Activated CD4-positive, alpha-beta T cell treated with anti-CD3 and anti-CD28 coated beads for 36 hours (primary cell): ENCODE measurements at places on chromosomes 2 and 18. TPM values are rescaled to one million over a fixed set of nuclear protein-coding genes. Genes with fewer than 3 reads are reported as not detected.

Gene RFX8
- 0.30 TPM for total RNA-seq

Gene FKBP1B
- 1.4 TPM for total RNA-seq

Gene SPP2
- total RNA-seq, result not detected

Gene CFAP65
- not detected for total RNA-seq

DNA sequence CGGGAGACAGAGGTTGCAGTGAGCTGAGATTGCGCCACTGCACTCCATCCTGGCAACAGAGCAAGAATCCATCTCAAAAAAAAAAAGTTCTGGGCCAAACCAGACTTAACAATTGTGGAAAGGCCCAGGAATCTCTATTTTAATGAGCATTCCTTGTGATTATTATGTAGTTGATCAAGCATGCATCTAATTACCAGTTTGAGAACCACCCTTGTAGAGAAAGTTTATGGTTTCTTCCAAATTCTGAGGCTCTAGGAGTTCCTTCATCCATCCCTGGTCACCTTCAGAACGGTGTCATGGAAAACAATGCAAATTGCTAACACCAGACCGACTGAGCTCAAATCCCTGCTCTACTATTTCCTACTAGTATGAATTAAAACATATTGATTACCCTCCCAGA, 246.3 kb upstream of the KLHL29 start:
- H3K4me3 ChIP-seq, result no peak overlapping the region
- no peaks in the 10 kb centered on the region for H3K36me3 ChIP-seq
- no peak for DNase-seq
- no peaks in the 10 kb centered on the region for H3K4me1 ChIP-seq

DNA sequence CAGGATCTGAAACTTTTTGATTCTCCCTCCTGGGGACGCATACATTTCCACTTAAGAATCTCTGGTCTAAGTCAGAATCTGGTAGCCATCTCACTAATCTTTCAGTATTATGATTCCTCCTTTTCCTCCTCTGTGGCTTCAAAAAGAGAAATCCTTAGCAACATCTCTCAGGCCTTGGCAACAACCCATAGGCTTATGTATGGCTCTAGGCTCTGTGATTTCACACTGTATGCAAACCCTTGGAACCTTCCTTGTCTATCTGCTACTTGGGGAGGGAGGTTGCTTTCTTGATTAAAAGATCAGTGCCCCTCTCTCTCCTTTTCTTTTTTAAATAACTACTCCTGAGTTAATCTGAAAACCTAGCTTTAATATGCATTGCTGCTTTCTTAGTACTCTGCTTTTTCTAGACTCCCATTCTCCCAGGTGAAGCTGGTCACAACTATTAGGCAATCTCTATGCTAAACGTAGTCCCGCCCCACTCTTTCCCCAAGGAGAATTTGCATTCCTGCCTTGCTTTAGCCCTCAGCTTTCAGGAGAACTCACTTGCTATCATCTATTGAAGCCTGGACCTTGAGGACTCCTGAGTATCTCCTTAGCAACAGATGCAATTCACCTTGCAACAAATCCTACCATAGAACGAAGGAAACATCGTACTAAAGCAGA, 72.2 kb upstream of the L3MBTL4 start:
- no peak for DNase-seq
- H3K36me3 ChIP-seq, result no peaks in the 10 kb centered on the region
- H3K4me3 ChIP-seq, result no peak overlapping the region
- no peaks in the 10 kb centered on the region for H3K27me3 ChIP-seq

Gene MYCN
- 0.18 TPM for total RNA-seq

- no peak for DNase-seq
- no peak overlapping the region for H3K27ac ChIP-seq
- H3K4me3 ChIP-seq, result no peak overlapping the region
- no peaks in the 10 kb centered on the region for H3K27me3 ChIP-seq
Observed at GRCh38 chr2:241675885-241676284, 10.7 kb downstream of the DTYMK start.

Gene FBXO41
- 29.5 TPM for total RNA-seq

- H3K27ac ChIP-seq, result no peak overlapping the region
- H3K4me1 ChIP-seq, result no peaks in the 10 kb centered on the region
- H3K27me3 ChIP-seq, result no peaks in the 10 kb centered on the region
- no peak for DNase-seq
- H3K4me3 ChIP-seq, result no peak overlapping the region
- no peaks in the 10 kb centered on the region for H3K36me3 ChIP-seq
Observed at GRCh38 chr2:23583467-23583866, 198.5 kb downstream of the KLHL29 start.

DNA sequence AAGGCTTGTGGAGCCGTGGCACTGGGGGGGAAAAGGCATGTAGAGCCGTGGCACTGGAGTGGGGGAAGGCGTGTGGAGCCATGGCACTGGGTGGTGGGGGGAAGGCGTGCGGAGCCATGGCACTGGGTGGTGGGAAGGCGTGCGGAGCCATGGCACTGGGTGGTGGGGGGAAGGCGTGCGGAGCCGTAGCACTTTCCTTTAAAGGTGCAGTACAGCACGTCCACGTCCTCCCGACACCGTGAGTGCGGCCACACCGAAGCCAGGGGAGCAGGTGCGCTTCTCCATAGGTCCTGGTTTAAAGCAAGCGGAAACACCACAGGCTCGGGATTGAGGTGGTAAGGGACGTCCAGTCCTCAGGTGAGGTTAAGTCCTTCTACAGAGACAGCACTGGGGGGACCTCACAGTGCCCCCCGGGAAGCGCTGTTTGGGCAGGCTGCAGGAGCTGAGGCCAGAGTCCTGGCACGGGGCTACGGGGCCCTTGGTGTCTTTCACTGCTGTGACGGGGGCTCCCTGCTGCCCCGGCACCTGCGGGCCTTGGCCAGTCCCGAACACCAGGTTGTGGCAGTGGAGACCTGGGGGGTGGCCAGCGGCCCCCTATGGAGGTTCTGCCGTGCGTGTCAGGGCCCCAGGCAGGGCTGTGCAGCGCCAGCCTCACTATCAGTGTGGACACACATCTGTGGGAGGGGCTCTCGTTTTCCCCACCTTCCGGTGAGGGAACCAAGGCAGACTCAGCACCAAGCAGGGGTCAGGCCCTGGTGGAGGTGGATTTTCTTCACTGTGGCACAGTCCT, 93.0 kb upstream of the CTDP1 start:
- no peaks in the 10 kb centered on the region for H3K4me1 ChIP-seq
- no peaks in the 10 kb centered on the region for H3K27me3 ChIP-seq
- H3K36me3 ChIP-seq, result no peaks in the 10 kb centered on the region

Gene MOGAT1
- not detected for total RNA-seq

Gene PLB1
- 1.1 TPM for total RNA-seq

Gene LINC00305
- not detected for total RNA-seq

Gene HOXD4
- total RNA-seq, result not detected

GRCh38 chr2:128503399-128504245, 185.0 kb upstream of the HS6ST1 start:
- DNase-seq, result no peak
- H3K27ac ChIP-seq, result no peak overlapping the region
- no peaks in the 10 kb centered on the region for H3K4me1 ChIP-seq
- H3K36me3 ChIP-seq, result no peaks in the 10 kb centered on the region
